Effector CD4-positive, alpha-beta T cell (primary cell): ENCODE measurements at places on chromosomes 6 and 20.
A peak's percentile ranks its signal among the peaks of the same experiment; 100 is the strongest.

GRCh38 chr6:110643175-110643574, 166.8 kb upstream of the SLC22A16 start:
- DNase-seq: no peak

DNA sequence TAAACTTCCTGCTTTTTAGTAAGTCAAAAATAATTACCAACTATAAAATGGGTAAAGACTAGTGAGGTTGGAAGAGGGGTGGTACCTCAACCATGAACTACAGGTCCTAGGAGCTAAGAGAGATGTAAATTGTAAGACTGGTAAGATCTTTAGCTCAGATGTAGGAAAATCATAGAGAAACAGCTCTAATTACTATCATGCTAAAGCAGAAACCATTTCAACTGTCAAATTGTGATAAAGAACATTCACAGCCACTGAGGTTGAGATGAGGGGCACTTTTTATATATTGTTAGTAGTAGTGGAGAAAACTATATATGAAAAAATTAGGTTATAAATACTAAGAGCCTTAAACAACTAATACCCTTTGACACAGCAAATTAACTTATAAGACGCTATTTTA, 20.0 kb downstream of the CDK19 start:
- DNase-seq: no peak

GRCh38 chr20:951384-952169, 35.4 kb upstream of the ANGPT4 start:
- DNase-seq: no peak

GRCh38 chr20:51547951-51548350, 5.4 kb upstream of the NFATC2 start:
- DNase-seq: no peak

- DNase-seq: no peak
Observed at GRCh38 chr6:15588971-15589634, 73.7 kb downstream of the DTNBP1 start.

DNA sequence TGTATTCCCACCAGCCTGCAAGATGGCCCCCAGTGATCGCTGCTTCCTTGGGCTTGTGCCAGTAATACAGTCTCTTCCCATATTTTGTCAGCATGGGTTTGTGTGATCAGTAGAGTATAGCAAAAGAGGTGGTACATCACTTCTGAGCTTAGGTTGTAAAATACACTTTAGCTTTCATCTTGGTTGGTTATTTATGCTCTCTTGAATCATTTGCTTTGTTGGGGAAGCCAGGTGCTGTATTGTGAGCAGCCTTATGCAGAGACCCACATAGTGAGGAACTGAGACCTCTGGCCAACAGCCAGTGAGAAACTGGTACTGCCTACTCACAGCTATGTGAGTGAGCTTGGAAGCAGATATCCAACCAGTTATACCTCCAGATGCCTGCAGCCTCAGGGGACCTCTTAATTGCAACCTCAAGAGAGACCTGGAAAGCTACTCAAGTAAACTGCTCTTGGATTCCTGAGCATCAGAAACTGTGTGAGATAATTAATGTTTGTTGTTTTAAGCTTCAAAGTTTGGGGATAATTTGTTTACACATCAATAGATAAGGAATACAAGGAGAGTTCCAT, 229.3 kb downstream of the FARS2 start:
- no peak for DNase-seq

- DNase-seq: no peak
Observed at GRCh38 chr6:42385339-42385738, 66.4 kb downstream of the TRERF1 start.

DNA sequence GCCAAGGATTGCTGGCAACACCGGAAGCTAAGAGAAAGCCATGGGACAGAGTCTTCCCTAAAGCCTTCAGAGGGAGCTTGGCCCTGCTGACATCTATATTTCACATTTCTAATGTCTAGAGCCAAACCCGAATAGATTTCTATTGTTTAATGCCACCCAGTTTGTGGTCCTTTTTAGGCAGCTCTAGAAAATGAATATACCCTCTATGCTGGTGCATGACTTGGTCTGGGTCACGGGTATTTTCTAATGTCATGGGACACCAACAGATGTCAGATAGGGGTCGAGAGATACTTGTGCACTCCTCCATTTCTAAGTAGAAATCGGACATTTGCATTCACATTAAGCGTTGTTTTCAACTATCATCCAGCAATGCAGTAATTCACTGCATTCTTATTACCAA, 37.0 kb upstream of the SOX4 start:
- DNase-seq: no peak

DNA sequence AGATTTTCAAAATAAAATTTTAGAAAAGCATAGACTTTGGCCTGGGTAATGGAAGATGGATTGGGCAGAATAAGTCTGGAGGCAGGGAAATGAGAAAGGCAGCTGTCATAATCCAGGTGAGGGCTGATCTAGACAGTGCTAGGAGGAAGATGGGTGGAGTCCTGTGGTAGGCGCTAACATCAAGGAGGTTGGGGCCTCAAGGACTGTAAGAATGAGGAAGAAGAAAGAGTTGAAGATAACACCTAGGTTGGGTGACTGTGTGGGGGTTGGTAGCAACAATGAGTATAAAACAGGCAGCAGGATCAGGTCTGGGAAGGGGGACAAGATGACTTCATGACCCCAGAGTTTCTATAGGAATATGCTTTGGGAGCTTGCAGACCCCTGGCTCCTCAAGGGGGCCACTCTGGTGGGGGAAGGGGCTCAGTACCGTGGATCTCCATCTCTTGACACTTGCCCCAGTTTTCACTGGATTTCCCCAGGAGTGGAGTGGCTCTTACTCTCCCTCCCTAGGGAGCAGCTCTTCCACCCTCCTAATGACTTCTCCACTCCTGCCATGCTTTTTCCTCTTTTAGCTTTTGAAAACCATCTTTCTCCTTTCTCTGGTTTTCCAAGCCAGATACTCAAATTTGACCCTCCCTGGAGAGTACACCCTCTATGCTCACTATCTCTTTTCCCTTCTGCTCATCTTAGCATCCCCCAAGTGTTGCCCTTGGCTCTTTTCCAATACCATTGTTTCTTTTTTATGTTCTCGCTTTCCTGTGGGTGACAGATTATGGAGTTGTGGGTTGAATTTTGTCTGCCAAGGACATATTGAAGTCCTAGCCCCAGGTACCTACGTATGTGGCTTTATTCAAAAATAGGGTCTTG, 14.8 kb downstream of the TRIM31 start:
- DNase-seq: no peak

- no peak for DNase-seq
Observed at GRCh38 chr6:116099036-116099435, 1.6 kb upstream of the NT5DC1 start.

- DNase-seq: no peak
Observed at GRCh38 chr20:57993716-57994431, 234.6 kb downstream of the ANKRD60 start.

DNA sequence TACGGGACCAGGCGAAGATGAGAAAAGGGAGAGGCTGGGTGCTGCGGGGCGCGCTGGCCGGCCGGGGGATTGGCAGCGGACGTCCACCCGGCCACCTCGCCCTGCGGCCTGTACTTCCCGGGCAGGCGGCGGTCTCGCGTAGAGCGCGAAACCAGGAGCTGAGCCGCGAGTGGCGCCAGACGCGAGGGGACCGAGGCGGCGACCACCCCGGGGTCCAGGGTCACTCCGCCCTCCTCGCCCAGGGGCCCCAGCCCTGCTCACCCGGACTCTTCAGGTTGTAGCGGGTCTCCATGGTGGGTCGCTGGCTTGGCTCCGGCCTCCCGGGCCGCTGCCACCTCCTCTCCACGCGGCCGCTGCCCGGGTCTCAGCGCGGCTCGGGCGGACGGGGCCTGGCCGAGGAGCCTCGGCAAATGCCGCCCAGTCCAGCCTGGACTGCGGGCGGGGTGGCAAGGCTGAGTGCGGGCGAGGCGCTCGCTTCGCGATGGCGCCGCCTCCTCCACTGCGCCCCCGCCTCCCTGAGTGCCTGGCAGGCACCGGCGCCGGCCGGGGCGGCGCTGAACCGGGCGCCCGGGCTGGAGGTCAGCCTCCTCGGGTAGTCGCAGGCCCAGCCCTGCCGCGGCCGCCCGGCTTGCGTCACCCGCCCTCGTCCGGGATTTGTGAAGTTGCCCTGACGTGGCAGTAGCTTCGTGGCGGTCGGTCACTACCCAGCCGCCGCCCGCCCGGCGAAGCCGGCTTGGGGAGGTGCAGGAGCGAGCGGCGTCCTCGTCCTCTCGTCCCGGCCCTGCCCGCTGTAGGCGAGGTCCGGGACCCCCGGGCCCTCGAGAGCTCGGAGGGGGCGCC, at the start of gene UBE2J1:
Gene UBE2J1, minus strand, starts transcription at position 445 of the 840 bp plus-strand sequence. Its CDS starts 153 bp downstream, at position 292.
- peak; percentile 57 for DNase-seq

GRCh38 chr6:12621754-12622153, 94.8 kb upstream of the PHACTR1 start:
- DNase-seq: no peak

DNA sequence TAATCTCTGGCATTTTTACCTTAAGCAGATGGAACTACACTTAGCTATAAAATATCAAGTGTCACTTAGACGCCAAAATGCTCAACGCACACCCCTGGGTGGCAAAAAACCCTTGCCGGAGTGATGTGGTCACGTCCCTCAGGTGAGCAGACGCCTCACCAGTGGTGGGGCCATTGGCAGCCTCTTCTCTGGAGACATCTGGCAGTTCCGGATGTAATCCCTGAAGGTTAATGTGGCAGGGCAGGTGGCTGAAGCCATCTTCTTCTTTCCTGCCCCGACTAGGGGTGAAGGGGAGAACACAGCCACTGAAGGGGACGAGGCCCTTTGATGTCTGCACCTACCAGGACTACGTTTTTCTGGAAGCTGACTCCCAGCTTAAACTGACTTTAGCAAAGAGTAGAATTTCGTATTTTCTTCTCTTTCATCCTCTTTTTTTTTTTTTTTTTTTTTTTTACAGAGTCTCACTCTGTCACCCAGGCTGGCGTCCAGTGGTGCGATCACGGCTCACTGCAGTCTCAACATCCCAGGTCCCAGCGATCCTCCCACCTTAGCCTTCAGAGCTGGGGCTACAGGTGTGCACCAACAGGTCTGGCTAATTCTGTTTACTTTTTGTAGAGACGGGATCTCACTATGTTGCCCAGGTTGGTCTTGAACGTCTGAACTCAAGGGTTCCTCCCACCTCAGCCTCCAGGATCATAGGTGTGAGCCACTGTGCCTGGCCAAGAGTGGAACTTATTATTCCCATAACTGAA, 152.1 kb downstream of the TTLL2 start:
- no peak for DNase-seq

GRCh38 chr20:51335329-51335841, 207.1 kb downstream of the NFATC2 start:
- no peak for DNase-seq

DNA sequence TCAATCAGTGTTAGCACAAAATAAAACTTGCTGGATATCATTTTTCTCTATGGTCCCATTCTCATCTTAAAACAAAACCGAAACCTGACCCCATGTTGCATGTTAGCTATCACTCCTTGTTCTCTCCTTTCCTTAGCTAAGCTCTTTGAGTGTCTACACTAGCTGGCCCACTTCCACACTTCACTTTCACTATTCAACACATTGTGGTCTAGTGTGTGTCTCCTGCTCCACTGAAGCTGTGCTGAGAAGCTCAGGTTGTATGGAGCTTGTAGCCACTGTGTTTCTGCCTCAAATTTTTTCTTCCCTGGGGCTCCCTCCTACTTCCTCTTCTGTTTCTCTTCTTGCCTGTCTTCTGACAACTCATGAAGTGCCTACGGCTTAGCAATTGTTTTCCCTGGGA, 223.0 kb downstream of the NKAIN2 start:
- no peak for DNase-seq

DNA sequence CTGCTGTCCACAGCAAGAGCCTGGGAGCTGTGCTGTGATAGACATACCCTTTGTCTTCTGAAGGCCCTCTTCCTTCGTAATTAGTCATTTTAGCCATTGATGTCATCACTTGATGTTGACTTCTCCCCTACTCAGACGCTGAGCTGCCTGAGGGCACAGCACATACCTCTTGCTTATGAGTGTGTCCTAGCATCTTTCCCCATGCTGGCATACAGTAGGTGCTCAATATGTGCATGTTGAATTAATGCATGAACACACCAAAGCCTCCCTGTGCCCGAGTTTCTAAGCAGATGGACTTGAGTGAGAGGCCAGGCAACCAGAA, 35.8 kb upstream of the FAM83D start:
- no peak for DNase-seq

DNA sequence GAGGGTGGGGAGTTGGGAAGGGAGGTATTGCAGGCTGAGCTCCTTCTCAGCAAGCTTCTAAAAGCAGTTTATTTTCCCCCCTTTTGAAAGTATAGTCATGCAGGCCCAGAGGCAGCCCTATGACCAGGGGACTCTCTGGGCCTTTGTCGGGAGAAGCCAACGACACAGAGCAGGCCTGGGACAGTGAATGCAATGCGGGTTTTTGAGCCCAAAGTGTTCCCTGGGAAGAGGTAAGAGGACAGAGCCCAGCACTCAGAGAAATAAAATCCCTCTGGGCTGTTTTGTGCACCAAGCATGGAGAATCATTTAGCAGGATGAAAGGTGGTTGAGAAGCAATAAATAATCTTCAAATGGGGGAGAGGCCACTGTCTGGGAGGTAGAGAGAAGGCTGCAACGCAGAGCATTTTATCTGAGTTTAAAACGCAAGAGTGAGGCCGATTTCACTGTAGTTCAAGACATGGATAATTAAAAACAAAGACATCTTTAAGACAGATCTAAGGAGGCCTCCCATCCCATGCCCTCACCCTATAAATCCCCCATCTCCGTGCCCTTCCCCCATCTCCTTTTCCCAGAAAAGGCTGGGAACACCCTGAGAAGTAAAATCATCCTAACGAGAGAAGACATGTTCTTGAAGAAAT, 237.5 kb downstream of the CDC5L start:
- no peak for DNase-seq

GRCh38 chr20:50413088-50413500, 97.1 kb upstream of the PTPN1 start:
- no peak for DNase-seq

GRCh38 chr20:18742841-18743240, 70.7 kb upstream of the SCP2D1 start:
- no peak for DNase-seq

DNA sequence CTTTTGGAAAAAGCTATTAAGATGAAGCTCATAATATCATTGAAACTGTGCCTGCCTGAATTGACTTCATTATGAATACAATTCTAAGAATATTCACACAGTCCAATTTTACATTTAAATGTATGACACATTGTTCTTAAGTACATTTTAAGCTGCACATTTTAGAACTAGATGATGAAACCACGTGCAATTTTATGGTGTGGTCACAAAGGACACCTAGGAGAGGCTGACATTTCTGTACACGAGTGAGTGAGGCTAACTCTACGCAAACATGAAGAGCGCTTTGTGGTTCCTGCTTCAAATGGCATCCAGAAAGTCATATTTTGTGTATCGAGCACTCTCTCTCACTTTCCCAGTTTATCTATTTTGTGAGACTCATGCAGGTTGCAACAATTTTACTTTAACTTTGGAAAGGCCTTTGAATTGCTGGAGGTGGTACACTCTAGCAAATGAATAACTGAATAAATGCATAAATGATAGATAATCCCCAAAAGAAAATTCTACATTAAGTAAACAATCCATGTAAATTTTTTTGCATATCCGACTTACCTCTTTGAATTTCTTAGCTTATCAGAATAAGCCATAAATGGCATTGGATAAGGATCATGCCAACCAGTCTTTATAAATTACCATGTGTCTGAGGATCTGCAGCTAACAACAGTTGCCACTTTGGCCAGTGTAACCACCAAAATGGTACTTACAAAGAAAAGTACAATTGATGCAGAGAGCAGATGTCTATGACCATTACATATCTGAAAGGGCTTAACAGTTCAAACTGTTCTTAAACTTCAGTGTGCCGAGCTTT, 97.3 kb downstream of the NRSN1 start:
- no peak for DNase-seq
